ENCODE measurements at places on chromosomes 4 and X.

- no peak for DNase-seq
Observed at GRCh38 chrX:144730471-144730870, 516.8 kb upstream of the SPANXN1 start.

GRCh38 chr4:104966349-104967033, 180.2 kb upstream of the TET2 start:
- DNase-seq: no peak

GRCh38 chr4:107008115-107008514, 28.0 kb downstream of the DKK2 start:
- DNase-seq: no peak

- no peak for DNase-seq
Observed at GRCh38 chrX:70253377-70254062, 6.5 kb downstream of the P2RY4 start.

DNA sequence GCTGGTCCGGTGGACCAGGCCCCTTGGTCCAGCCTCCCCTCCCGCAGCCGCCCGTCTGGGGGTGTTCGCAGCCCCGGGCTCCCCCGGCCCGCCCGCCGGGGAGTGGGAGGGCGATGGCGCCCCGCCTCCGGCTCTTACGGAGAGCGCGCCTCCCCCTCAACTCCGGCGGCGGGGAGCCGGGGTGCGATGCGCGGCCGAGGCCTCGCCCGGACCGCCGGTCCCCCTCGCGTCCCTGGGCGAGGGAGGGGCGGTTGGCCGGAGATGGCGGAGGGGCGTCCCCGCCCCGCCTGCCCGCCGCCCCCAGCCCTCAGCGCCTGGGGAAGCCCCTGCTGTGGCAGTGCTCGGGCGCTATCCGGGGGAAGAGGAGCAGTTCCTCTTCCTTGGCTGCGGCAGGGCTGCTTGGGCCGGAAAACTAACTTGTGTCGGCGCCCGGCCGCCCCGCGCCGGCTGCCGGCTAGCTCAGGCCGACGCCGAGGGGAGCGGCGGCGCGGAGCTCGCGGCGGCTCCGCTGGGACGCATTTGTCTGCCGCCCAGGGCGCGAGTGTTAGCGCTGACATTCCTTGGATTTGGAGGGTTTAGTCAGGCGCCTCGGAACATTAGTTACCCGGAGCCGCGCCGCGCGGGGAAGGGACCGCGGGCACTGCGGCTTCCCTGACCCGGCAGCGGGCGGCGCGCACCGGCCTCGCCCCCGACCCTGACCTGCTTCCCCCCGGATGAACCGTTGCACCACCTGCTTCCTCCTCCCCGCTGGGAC, 994 bp downstream of the GALNT7 start:
- DNase-seq: no peak

DNA sequence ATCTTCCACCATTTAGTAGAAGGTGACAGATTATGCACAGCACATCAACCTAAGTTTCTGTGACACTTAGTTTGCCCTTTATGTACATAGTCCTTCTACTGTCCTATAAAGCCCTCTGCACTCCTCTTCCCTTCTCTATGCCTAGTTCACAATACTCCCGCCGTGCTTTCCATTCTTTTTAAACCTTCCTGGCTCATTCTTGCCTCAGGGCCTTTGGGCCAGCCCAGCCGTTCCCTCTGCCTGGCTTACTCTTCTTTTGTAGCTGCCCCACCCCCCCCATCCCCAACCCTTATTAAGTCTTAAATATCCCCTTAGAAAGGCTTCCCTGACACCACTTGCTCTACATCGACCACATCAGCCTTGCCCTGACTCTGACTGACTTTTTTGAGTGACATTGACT, 33.0 kb downstream of the SGMS2 start:
- no peak for DNase-seq

DNA sequence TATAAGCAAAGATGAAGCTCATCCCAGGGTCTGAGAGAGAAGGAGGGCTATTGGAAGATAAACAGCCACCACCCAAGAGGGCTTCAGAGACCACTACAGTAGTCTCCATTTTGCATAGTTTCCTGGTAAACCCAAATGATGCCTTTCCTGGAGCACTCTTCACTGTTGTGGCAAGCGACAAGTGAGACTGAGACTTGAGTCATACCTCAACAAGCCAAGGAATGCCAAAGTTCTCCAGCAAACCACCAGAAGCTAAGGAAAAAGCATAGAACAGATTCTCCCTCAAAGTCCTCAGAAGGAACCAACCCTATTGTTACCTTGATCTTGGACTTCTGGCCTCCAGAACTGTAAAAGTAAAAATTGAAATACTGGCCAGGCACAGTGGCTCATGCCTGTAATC, 65.9 kb downstream of the LARP7 start:
- DNase-seq: no peak

GRCh38 chr4:156779774-156780173, 191.8 kb downstream of the PDGFC start:
- DNase-seq: no peak

- DNase-seq: no peak
Observed at GRCh38 chr4:81919223-81919622, 447.5 kb upstream of the RASGEF1B start.

GRCh38 chrX:118503260-118504041, 7.8 kb downstream of the DOCK11 start:
- no peak for DNase-seq

DNA sequence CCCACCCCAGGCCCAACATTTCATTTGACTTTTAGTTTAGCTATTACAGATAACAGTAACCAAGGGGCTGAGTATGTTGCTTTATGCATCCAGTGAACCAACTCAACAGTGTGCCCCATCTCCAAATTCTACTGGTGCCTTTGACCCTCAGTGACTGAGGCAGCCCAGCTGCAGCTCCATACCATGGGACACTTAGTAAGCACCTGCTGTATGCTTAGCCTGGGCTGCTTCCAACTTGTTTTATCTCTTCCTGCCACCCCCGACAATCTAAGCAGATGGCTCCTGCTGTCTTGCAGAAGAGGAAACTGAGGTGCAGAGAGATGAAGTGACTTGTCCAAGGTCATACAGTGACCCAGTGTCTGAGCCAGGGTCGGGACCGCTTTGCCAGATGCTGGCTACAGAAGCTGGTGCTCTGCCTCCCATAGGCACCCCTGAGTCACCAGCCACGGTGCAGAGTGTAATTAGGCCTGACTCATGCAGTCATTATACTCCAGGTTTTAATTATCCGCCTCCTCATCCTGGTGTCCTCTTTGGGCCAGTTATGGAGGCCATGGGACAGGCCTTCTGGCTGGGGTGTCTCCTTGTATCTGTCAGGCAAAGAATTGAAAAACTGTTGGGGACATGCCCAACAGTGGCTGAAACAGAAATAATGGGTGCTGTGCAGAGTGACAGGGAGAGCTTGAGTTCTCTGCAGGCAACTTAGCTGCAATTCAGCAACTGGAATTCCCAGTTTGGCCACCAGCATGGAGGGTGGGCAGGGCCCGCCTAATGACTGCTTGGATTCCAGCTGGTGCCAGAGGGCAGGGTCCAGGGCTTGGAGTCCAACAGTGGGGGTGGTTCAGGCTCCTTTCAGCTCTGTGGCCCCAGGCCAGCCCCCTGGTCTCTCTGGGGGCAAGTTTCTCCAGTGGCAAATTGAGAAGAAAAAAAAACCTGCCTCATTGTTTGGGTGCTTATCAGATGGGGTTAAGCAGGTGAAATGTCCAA, 8.2 kb upstream of the GPR78 start:
- no peak for DNase-seq

DNA sequence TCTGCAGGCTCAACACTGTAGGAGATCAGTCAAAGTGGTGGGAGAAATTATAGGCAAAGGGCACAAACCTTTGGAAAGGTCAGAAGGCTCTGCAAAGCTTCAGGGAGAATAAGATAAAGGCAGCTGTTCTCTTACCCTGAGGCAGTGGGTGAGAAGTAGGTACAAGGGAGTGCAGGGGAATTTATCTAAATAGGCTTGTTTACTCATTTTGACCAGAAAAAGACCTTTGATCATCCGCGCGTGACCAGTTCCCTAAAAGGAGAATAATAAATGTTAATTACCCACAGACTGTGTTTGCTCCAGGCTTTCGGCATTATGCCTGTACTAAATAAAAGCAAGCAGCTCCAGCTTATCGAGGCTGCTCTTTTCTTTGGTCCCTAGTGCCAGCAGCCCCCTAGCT, 9.3 kb downstream of the FGFBP2 start:
- DNase-seq: no peak

- DNase-seq: no peak
Observed at GRCh38 chr4:5478169-5478568, 230.2 kb downstream of the EVC2 start.

GRCh38 chr4:88722276-88722780, 24.7 kb upstream of the NAP1L5 start:
- DNase-seq: no peak

DNA sequence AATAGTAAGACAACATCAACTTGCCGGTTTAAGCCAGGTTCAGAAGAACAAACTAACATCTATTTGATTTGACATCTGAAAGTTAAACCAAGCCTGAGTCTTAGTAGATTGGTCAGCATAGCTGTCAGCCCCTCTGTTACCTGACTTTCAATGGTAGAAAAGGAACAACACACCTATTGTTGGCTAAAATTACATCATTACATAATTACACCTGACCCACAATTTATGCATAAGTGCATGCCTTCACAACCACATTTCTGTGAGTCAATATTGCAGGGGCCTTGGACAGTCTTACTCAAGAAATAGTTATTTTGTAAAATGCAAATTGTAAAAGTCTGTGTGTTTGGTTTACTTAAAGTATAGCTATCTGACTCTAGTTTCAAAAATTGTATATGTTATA, 36.2 kb downstream of the EGFL6 start:
- DNase-seq: no peak

GRCh38 chr4:94342694-94343093, at the start of gene HPGDS:
HPGDS (minus strand) TSS chr4:94342836; CDS start chr4:94334629, 8,207 bp downstream.
- no peak for DNase-seq

DNA sequence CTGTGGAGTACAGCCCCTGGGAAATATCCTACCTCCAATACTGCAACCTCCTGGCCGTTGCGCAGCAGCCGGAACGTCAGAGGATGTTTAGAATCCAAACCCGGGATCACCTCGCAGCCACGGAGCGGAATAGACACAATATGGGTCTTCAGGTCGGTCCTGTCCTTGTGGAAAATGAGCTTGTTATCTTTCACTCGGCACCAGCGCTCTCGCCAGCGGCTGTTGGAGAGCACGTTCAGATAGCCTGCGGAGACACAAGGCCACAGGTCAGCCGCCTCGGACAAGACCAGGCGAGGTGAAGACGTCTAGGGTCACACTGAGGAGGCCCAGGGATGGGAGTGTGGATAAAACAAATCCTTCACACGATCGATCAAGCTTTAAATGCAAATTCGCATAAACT, 139.3 kb downstream of the AFAP1 start:
- no peak for DNase-seq

- DNase-seq: no peak
Observed at GRCh38 chr4:64581422-64581821, 172.2 kb upstream of the TECRL start.

DNA sequence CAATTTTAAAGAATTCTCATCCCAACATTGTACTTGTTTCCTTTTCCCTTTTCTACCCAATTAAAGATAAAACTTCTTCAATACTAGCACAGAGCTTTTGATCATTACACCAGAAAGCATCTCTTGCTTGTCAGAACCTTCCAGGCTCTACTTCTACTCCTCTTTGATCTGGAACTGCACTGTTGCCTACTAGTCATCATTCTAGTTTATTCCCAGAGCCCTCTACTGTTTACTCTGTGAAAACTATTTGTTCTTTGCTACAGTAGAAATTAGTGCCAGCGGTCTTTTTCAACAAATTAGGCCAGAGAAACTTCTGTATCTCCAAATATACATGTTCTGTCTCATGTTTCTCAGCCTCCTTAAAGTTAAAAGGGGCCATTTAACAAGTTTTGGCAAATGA, 46.8 kb upstream of the TMPRSS11F start:
- DNase-seq: no peak

DNA sequence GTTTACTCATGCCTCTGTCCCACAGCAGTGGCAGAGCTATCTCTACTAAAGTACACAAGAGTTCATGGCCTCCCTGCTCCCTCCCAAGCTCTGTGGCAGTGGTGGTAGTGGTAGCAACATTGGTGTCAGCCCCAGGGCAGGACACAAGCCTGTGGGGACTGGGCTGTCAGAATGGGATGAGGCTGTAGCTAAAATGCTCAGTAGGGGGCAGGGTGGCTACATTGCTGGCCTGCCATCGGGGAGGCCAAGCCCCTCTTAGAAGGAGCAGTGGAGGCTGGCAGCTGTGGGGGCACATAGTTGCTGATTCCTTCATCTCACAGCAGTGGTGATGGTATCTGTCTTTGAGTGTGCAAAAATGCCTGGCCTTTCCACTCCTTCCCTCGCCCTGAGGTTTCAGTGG, 461.7 kb downstream of the PCDH18 start:
- DNase-seq: no peak

DNA sequence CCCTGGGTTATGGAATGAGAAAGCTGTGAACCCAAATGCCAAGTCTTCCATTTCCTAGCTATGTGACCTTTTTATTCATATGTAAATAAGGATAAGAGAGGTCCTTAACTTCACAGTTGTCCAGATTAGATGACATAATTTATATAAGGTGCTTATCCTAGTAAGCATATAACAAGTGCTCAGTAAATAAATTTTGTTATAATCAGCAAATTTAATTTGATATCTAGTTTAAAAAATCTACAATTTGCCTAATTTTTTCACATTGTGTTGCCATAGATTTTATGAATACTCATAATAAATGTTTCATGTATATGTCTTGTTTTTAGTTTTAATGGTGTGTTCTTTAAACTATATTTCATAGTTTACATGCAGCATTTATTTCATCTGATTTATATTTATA, 130.4 kb upstream of the SPRY1 start:
- DNase-seq: no peak

- DNase-seq: no peak
Observed at GRCh38 chr4:128463006-128463405, 175.4 kb upstream of the PGRMC2 start.

DNA sequence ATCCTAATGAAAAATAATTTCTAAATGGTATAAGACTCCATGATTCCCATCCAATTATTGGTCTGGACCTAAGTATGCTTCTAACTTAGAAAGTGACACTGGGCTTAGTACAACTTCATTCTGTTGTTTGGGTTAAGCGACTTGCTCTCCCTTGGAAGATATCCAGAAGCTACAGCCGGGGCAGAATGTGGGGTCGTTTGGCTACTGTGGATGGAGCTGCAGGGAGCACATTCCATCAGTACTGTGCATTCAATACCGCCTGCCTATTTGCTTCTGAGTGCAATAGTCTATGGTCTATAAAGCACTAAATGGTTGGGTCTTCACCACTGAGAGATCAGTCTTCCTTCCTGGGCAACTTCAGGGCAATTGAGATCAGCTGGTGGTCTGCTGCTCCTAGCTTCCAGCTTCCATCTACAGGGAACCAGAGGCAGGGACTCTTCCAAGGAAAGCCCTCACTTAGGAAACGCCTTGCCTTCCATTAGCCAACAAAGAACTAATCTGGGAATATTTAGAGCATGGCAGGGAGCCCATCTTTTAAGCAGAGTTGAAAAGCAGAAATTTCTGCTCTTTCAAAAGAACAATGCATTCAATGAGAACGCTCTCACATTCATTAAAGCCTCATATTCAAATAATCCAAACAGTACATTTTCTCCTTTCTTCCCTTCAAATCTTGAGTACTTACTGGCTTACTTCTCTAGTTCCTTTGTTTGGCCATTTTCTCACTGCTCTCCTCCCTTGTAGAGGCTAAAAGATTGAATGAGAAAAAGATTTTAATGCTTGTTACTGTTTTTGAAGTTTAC, 1049.9 kb upstream of the TENM3 start:
- DNase-seq: no peak

All from NCI-H774 (cell line).